ENCODE measurements at places on chromosomes 2 and 18.
A peak's percentile ranks its signal among the peaks of the same experiment; 100 is the strongest.

GRCh38 chr18:59514203-59514602 is 155.1 kb upstream of the LMAN1 start:
- no peak for DNase-seq

DNA sequence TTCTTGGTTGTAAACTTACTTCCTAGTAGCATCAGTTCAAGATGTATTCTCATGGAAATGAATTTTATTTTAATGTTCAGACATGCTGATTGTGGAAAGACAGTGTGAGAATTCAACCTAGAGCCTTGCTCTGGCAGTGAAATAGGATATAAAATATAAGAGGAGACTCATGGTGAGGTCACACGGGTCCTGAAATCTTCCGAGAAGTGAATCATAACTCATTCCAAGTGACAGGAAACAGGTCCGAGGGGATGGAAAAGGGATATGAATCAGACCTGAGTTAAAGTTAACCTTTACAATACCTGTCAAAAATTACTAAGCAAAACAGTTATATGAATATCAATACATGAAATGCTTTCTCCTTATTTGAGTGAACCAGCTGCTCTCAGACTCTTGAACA is 185.2 kb upstream of the LRRTM1 start:
- DNase-seq = no peak

DNA sequence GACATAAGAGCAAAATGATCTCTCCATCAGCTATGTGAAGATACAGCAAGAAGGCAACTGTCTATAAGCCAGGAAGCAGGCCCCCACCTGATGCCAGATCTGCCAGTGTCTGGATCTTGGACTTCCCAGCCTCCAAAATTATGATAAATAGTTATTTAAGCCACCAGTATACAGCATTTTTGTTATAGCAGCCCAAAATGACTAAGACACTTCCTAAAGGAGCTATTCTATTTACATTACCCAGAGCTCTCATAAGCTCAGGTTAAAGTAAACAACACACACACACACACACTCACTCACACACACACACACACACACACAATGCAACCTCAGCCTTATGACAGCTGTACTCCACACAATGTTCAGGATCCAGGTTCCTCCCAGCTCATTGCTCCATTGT is 5.7 kb upstream of the YPEL5 start:
- no peak for DNase-seq

DNA sequence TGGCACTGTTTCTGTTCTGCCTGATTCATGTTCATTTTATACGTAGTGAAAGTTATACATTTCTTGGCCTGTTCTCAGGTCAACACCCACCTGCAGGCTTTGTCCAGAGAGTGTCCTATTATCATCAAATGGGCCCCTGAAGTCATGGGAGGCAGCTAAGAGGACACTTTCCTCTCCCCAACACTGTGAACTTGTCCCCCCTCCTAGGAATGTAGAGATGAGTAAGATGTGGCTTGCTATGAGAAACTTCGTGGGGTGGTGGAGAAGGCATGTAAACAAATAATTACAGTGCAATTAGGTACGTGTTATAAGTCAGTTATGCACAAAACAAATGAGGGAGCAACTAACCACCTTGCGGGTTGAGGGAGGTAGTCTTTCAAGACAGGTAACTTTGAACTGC is 57.9 kb downstream of the COL4A3 start:
- no peak for DNase-seq

DNA sequence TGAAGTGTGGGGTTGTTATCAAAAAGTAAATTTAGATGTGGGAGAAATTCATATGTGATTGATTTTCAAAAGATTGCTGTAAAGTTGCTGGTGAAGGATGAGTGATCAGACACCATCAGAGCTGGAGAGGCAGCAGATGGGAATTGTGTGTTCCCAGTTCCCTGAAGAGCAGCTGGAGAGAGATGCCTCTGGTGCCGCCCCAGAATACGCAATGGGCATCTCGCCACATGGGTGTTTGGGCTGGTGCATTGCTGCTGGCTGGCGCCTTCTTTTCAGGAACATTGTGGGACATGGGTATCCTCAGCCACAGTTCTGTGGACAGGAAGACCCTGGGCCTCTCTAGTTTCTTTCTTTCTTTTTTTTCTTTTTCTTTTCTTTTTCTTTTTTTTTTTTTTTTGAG is 11.9 kb downstream of the ATG4B start:
- no peak for DNase-seq

- DNase-seq = no peak
These were observed 879 bp upstream of the XDH start for GRCh38 chr2:31415421-31415820.

DNA sequence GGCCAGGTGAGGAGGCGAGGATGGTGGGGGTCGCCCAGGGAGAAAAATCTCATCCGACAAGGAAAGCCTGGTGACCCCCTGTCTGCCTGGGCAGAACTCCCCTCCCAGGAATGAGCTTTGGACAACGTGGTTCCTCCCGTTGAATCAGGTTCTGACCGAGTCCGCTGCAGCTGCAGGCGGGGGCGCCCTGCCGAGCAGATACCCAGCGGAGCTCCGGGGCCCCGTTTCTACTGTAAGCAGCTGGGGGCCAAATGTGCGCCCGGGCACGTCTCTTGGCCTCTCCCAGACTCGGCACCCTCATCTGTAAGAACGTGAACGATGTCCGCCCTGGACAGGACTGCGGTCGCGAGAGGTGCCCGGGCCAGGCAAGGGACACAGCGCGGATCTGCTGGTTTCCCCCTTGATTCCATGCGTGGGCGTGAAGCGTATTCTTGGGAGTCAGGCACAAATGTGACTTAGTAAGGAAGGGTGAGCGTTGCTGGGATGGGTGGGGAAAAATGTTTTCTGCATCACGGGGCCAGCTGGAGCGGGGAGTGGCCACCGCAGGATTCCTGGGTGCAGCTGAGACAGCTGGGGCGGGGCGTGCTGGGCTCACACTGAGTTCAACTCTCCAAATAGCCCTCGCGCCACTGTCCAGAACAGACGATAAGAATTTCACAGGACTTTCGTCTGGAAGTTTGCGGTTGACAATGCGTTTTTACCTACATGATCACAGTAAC is 20.2 kb upstream of the TUBB6 start:
- DNase-seq = peak; percentile 17

GRCh38 chr18:4068552-4069158 is 386.5 kb downstream of the DLGAP1 start:
- DNase-seq = peak; percentile 31

Data from stimulated activated naive CD8-positive, alpha-beta T cell treated with anti-CD3 and anti-CD28 coated beads, Interleukin-15, Interleukin-2, amounts not matched to agents 100 U/mL and 50 U/mL, for 24 hours (primary cell).